ENCODE measurements at places on chromosomes 6 and 20.

DNA sequence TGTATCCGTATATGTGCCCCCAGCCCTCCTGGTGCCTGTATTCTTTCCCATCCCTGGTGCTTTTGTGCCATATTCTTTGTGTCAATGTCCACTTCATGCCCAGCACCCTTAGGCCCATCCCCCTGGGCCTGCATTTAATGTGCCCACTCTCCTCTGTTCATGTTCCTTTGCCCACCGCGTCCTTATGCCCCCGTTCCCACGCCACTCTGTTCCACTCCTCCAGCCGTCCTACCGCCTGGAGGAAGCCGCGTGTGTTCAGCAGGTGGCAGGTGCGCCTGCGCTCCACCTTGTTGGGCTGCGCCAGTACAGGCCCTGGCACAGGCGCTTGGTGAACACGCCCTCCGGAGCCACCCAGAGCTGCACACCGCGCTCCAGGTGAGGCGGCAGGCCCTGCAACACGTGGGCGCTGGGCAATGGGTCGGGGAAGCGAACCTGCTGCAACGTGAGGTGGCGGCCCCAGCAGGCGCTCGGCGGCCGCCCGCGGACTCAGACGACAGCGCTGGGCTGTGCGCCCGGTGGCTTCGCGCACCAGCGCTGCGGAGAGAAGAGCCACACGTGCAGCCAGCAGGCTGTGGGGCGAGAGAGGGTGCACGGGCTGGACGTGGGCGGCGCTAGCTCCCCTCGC, 4.0 kb upstream of the FOXS1 start:
- no peak for DNase-seq

DNA sequence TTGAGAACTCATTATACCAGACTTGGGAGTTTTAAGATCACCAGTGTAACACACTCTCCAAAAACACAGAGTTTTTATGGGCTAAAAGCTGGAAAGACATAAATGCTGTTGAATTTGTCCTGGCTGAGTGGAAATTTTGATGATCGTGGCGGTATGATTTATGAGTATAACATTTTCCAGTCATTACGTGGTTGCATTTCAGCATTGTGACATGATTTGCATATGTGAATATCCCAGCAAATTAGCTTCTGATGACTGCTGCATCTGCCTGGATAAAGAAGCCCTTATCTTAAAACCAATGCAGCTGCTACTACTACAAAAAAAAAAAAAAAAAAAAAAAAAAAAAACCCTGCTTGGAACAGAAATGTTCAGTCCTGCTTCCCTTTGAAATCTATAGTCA, 850.9 kb downstream of the TFAP2A start:
- no peak for DNase-seq

- DNase-seq: no peak
Observed at GRCh38 chr6:51600514-51600913, 486.9 kb downstream of the PKHD1 start.

DNA sequence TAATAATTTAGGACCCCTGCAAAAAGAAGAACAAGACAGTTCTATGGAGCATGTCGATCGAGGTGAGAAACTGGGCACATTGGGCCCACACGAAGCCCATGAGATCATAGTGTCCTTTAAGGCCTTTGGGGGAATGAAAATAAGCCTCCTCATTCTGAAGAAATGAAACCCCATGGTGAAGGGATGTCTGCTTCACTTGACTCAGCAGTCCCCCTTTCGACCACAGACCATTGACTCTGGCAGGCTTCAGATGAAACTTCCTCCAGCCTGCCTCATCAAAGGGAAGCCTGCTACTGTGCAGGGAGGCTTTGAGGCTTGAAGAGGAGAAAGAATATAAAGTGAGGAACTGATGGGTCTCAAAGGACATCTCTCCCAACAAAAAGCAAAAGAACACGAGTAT, 144.2 kb upstream of the FBXL4 start:
- DNase-seq: no peak

GRCh38 chr20:53579581-53580375, 13.9 kb downstream of the ZNF217 start:
- DNase-seq: no peak

All from DMS 273 treated with DMSO at 0.1 percent for 48 hours (cell line).